ENCODE measurements at places on chromosomes 6 and 20.

DNA sequence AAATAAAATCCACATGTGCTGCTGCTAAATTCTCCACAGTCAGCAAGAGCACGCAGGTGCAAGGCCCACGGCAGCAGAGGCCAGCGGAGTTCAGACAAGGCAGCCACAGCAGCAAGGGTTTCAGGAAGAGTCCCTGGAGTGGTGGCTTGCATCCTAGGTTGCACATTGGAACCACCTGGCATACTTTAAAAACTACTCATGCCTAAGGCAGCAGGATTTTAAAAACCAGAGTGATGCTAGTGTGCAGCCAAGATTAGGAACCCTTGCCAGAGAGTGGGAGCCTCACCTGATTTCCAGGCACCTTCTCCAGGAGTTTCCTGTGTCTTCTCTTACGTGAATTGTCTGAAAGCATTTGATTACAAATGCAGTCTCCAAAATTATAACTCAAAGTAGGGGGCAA, 104.0 kb upstream of the GPR6 start:
- DNase-seq, result no peak

GRCh38 chr6:25341203-25341552, 62.0 kb downstream of the CARMIL1 start:
- no peak for DNase-seq

GRCh38 chr20:45014671-45015415, 48.5 kb downstream of the STK4 start:
- DNase-seq, result no peak

DNA sequence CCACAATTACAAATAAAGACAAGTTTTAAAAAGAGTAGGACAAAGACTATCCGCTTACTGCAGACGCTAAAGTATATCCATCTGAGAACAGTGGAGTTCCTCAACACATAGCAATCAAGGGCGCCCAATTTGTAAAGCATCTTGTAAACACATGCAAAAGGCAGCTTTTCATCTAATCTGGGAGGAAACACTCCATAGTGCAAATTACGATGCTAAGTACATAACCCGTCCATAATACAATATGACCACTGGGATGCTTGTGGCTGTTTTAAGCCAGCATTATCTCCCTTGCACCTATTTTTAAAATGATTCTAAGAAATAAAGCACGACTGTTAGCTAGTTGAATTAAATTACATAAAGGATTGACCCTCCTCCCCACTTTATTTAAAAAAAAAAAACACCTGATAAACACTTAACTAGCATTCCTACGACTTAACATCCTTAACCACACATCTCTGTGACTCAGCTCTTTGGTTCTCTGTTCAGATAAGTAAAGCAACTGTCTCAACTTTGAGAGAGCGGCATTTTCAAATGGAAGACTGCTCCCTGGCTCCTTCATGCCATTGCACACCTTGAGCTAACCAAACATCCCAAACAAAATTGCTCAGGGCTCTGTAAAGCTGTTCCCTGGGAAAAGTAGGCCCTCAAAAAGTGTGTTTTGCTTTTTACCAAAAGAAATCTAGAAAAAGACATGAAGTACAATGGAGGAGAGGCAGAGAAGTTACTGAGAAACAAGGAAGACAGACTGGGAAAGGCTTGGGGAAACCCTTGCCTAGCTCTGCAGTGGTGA, 14.2 kb downstream of the SLC22A23 start:
- DNase-seq, result no peak

- DNase-seq, result no peak
Measured at GRCh38 chr20:41169162-41169690, 31.9 kb downstream of the PLCG1 start.

DNA sequence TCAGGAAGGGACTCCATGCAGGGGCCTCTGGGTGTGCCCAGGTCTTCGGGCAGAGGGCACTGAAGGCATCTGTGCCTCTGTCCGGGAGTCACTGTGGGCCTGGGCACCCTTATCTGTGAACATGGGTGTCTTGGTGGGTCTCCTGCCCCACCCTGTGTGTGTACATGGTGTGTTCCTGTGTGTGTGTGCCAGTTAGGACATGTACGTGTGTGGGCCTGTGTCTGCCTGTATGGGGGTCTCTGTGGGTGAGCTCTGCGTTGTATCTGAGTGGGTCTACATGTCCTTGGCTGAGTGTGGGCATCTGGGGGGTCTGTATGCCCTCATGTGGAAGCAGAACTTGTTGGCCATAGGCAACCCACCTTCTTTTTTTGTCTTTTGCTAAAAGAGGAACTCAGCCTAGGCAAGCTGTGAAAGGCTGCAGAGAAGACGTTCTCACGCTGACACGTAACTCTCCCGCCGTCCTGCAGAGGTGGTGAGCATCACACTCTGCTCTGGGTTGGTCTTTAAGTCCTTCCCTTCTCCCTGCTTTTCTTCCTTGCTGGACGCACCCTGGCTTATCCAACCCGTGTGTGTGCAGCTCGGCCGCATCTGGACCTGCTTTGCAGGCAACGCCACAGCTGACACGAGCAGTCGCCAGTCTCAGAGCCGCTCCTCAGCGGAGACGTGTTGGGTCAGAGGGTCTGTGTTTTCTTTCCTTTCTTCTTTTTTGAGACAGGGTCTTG, 532 bp upstream of the NPBWR2 start:
- DNase-seq, result no peak

GRCh38 chr6:33602180-33602579, 18.9 kb upstream of the ITPR3 start:
- DNase-seq, result no peak

- DNase-seq, result no peak
Measured at GRCh38 chr6:125812394-125813292, 21.9 kb downstream of the NCOA7 start.

DNA sequence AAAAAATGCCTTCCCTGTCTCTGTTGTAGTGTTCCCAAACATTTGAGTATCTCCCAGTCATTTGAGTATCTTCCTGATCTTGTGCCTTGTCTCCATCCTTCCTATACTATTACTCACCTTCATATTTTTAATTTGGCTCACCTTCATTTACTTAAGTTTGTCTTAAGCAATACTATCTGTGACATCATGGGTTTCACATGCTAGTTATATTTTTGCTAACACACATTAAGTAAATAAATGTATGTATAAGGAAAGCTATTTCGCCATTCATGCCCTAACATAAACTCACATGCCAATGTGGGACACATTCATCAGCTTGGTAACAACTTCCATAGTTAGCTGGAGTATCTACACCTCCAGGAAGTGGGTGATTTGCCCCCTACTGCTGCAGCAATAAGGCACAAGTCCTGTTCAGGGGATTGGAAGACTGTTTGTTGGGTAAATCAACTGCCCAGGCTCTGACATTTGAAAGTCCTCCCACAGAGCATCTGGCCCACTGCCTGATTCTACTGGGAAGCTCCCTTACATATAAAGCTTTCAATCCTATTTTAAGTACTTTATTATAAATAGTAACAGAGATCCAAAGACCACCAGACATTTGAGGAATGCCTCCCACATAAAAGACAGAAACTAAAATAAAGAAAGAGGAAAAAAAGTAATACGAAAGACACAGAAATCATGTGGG, 132.3 kb downstream of the ISM1 start:
- no peak for DNase-seq

DNA sequence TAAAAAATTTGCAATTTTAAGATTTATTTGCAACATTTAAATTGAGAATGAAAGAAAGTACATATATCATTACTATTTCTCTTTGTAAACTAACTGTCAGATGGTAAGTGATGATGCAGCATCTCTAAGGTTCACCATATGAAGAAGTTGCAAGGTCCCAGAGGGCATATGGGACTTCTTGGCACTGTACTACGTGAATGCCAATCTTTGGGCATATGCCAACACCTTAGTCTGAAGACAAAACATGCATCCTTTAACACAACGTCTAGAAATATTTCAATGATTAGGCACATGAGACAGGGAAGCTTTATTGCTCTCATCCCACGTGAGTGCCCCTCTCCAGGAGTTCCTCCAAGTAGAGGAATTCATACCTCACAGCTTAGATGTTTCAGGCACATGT, 66.8 kb downstream of the CDK19 start:
- DNase-seq, result no peak

DNA sequence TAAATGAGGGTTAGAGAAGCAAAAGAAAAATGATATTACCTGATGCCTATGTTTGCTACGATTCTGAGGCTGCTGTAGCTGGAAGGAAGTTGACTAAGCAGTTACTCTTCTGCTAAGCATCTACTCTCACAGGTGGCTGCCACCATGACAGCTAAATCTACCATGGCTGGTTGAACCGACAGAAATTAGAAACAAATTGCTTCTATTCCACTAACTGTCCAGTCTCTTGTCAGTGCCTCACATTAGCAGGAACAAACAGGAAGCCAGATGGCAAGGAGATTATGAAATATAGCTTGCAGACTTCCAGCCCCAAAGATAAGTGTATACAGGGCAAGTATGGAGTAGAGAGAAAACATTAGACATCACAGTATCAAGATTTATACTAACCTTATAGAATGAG, 59.4 kb upstream of the TMEM200A start:
- DNase-seq, result no peak

GRCh38 chr6:130574146-130574545, 208.3 kb downstream of the TMEM200A start:
- DNase-seq, result no peak

- no peak for DNase-seq
Measured at GRCh38 chr6:111989743-111990142, 64.2 kb upstream of the CCN6 start.

GRCh38 chr20:39605908-39606307, 643.8 kb downstream of the DHX35 start:
- DNase-seq, result no peak

GRCh38 chr6:104326173-104327001, 533.3 kb downstream of the HACE1 start:
- DNase-seq, result no peak

DNA sequence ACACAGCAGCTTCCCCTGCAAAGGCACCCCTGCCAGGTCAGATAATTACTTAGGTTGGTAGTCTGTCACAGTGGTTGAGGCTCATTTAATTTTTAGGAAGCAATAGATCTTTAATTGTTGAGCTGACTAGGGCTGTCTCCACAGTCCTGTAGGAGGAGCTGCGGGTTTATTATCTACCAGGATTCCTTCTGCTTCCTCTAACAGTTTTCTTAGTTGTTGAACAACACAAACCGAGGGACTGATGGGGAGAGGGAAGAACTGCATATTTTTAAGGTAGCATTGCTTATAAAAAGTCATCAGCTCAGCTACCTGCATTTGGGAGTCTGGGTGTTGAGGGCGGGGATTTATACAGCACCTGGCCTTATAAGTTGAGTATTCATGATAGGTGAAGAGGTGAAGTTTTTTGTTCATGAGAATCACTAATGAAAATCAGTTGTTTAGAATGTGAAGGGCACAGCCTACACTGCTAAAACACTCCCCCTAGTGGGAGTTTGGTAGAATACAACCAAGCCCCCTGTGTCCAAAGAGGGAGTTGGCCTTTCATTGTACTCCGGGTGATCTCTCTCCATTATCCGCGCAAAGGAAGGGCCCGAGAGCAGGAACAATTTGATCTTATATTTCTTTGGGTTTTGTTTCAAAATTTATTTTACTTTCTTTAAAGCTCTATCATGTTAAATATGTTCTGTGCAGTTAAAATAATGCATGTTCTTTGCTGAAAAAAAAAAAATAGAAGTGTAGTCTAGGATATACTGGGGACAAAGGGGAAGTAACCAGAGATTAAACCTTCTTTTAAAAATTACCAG, 69.6 kb downstream of the SSR1 start:
- peak; percentile 69 for DNase-seq

DNA sequence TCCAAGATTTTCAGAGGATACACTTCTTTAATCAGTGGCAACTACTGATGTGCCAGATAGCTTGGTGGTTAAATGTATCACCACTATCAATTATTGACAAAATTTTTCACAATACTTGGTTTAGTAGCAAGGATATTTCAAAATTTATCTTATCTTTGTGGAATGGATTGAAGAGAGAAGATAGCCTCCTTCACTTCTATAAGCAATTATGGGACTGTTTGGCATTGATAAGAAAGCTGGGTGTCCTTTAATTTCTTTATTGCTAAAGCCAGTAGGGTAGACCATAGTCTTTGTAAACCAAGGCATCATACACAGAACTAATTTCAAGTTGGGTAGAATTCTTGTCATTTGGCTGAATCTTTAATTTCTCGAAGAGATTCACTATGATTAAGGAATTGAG, 4.9 kb upstream of the RNF182 start:
- no peak for DNase-seq

GRCh38 chr6:8434727-8435092, 635 bp downstream of the SLC35B3 start:
- no peak for DNase-seq

DNA sequence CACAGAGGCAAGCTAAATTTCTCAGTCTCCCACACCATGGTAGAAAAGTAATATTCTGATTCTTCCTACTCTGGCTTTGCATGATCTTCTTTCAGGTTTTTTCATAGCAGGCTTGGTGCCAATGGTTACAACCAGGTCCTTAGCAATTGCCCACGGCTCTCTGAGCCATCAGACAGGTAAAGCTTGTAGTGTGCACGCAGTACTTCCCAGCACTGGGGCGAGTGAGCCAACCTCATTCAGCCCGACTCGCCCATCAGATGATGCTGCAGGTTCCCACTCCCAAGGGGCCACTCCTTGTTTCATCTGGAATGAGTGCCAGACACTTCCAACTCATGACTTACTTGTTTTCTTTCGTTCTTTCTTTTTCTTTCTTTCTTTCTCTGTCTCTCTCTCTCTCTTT, 78.3 kb downstream of the PERP start:
- no peak for DNase-seq

GRCh38 chr6:42199106-42199981, 4.6 kb upstream of the GUCA1B start:
- DNase-seq, result no peak

GRCh38 chr20:58956078-58956477, 25.0 kb upstream of the NELFCD start:
- DNase-seq, result no peak

DNA sequence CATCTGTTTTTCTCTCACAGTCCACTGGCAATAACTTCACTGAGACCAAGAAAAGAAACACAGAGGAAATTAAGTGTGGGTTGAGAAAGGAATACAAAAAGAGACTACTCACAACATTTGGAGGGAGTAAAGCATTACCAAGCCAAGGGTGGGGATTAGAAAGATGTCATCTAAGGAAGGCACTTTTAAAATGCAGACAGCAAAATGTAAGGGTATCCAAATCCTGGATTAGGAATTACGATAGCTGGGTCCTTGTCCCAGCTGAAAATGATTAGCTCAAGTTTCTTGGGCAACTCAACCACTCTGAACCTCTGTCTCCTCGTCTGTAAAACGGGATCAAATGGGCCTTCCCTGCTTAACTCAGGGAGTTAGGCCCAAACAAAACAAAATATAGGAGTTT, 2.2 kb downstream of the LEMD2 start:
- no peak for DNase-seq

DNA sequence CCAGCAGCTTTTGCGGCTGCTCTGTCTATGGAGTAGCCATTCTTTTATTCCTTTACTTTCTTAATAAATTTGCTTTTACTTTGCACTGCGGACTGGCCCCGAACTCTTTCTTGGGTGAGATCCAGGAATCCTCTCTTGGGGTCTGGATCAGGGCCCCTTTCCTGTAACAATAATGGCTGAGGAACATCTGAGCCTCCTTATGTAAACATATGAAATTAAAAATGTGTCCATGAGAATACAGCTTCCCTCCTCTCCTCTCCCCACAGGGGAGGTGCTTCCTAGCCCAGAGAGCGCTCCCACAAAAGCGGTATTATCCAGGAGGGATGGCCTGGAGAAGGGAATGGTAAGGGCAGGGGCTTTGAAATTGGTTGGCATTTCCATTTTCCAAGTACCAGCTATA, 81.1 kb downstream of the PSMG4 start:
- DNase-seq, result no peak

- DNase-seq, result no peak
Measured at GRCh38 chr6:136711644-136712043, 80.6 kb downstream of the MAP3K5 start.

- no peak for DNase-seq
Measured at GRCh38 chr6:147063469-147064031, 140.7 kb upstream of the STXBP5 start.

- DNase-seq, result no peak
Measured at GRCh38 chr6:133341607-133342158, 100.5 kb downstream of the EYA4 start.
